ENCODE measurements at places on chromosomes 12 and 14. TPM values are rescaled to one million over a fixed set of nuclear protein-coding genes. Genes with fewer than 3 reads are reported as not detected.

DNA sequence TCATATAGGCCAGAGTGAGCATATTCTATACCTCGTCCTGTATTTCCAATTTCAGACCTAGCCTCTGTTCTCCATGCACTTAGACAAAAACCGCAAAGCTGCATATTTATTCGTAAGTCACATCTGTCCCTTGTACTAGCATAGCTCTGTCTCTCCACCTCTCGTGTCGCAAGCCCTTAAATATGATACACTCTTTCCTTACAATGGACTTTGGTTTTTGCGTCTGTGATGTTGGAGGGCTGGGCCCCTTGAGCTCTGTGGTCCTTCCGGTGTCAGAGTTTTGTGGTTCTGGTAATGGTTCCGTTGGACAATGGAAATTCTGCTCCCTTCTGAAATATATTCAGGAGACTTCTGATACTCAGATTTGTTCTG lies 11.3 kb downstream of the PRKCH start:
- no peak overlapping the region for H3K27ac ChIP-seq
- no peaks in the 10 kb centered on the region for H3K36me3 ChIP-seq
- DNase-seq, result no peak
- no peaks in the 10 kb centered on the region for H3K4me1 ChIP-seq

GRCh38 chr14:89015016-89015415 lies 190.6 kb downstream of the TTC8 start:
- no peaks in the 10 kb centered on the region for H3K4me1 ChIP-seq
- no peaks in the 10 kb centered on the region for H3K36me3 ChIP-seq
- no peak overlapping the region for H3K4me3 ChIP-seq
- no peak overlapping the region for H3K27ac ChIP-seq

The LRP1-AS gene
- total RNA-seq, result not detected

DNA sequence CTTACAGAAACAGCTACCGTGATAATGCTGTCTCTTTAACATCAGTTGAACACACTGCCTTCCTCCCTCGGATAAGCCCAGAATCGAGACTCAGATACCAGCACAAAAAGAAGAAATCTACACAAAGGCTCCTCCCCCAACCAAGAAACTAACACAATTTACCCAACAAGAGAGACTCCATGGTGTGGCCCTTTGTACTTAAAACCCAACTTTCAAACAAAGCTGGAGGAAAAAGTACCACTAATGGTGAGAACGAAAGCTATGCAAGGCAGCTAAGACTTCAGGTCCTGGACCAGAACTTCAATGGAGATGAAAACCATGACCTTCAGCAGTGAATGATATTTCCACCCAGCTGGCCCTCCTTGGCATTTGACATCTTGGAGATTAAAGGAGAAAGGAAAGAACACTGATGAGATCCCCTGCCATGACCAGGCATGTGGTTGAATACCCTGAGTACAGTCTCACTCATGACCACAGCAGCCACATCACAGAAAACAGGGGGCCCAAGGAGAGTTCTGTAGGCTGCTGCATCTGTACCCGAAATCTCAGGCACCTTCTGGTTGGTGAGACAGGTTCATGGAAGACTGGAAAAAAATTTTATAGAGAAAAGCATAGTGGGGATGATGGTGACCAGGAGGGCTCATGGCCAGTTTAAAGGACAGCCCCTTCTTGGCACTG lies 36.7 kb downstream of the RBM19 start:
- H3K36me3 ChIP-seq, result peaks cover 67% of the 10 kb centered on the region
- no peak overlapping the region for H3K4me3 ChIP-seq
- H3K4me1 ChIP-seq, result no peaks in the 10 kb centered on the region
- H3K27me3 ChIP-seq, result no peaks in the 10 kb centered on the region
- no peak for DNase-seq

- peak overlapping the region; percentile 60 for H3K4me3 ChIP-seq
- peak; percentile 100 for DNase-seq
- H3K36me3 ChIP-seq, result peaks cover 15% of the 10 kb centered on the region
- H3K27ac ChIP-seq, result peak overlapping the region; percentile 98
- no peaks in the 10 kb centered on the region for H3K27me3 ChIP-seq
Measured at GRCh38 chr12:124518051-124518932, 49.1 kb downstream of the NCOR2 start.

DNA sequence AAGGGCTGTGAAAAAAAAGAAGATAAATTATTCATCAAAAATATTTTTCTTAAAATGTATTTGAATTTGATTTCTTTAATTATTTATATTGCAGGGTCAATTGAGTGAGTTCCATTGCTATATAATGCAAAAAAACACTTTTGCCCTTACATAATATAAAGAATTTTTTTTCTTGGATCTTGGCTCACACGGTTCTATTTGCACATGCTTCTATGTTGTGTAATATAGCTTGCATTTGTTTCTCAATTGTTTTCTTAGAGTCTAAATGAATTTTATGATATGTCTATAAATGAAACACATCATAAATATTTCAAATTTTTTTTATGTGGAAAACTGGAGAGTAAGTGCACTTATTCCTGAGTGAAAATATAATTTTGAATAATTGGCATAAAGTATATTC lies 694.2 kb downstream of the SLC6A15 start:
- H3K36me3 ChIP-seq, result no peaks in the 10 kb centered on the region
- no peak for DNase-seq
- H3K27me3 ChIP-seq, result no peaks in the 10 kb centered on the region
- H3K4me3 ChIP-seq, result no peak overlapping the region

The SIX4 gene
- total RNA-seq, result 1.7 TPM

DNA sequence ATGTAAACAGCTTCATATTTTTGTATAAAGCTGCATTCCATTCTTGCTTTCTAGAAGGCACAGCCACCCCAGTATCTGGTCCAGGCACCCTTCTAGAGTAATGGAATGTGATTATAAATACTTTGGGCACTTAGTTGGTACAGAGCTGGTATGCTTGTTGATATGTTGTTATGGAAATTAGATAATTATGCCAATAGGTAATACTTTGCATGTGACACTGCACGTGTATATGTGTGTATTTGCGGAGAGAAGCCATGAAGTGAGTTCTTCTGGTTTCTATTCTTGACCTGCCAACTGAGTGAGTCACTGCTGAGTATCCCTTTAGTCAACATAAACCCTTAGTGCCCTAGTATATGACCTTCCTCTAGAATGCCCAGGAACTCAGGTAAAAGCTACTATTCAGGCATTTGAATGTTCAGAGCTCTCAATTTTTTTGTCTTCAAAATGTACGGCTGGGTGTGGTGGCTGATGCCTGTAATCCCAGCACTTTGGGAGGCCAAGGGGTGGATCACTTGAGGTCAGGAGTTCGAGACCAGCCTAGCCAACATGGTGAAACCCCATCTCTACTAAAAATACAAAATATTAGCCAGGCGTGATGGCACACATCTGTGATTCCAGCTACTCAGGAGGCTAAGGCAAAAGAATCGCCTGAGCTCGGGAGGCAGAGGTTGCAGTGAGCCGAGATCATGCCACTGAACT lies 6.2 kb upstream of the TCP11L2 start:
- H3K27me3 ChIP-seq, result no peaks in the 10 kb centered on the region
- no peaks in the 10 kb centered on the region for H3K36me3 ChIP-seq
- DNase-seq, result no peak
- no peak overlapping the region for H3K4me3 ChIP-seq
- H3K27ac ChIP-seq, result no peak overlapping the region

The ERBB3 gene
- total RNA-seq, result 13.9 TPM

DNA sequence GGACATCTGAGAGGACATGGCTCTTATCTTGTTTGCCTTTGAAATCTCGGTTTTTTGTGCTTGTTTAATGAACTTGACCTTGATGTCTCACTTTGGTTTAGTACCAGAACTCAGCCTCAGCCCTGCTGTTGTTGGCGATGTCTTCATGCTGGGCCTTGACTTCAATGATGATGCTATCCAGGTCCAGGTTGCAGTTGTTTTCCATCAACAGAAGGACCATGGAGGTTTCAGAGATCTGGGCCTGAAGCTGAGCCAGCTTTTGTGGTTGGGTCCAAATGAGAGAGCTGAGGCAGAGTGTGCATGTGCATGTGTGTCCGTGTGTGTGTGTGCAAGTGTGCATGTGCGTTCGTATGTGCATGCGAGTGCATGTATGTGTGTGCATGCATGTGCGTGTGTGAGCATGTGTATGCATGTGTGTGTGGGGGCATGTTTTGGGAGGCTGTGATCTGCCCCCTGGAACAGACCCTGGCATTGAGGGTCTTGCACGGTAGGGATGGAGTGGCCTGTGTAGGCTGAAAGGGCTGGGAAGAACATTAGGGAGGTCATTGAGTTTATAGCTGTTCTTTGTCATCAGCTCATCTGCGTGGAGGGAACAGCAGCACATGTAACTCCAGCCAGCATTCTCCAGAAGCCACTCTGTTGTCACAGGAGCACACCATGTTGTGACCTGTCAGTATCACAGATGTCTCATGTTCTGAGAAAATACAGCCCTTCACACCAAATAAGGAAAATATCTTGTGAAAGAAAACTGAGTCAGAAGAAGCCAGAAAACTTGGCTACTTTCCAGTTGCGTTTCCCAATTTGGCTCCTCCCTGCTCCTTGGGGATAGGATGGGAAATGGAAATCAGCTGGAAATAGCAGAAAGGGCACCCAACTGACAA lies 10.0 kb upstream of the KRT82 start:
- H3K4me1 ChIP-seq, result peaks cover 14% of the 10 kb centered on the region
- H3K4me3 ChIP-seq, result no peak overlapping the region
- H3K27me3 ChIP-seq, result no peaks in the 10 kb centered on the region
- no peak for DNase-seq

DNA sequence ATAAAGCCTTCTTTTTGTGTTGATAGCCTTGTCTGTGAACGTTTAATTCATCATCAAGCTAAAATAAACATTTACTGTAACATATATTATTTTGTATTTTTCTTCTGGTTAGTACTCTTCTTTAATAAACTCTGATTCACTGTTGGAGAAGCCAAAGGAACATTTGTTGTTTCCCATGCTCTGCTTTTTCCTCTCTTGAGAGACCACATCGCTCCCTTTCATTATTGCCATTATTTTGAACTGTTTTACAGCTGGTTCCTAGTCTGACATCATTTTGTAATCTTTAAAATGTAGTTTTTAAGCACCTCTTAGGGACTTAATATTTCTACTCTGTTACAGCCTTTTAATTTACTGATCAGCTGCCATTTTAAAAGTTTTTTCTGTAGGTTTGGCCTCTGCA lies 301.8 kb downstream of the NPAS3 start:
- H3K27ac ChIP-seq, result no peak overlapping the region
- no peaks in the 10 kb centered on the region for H3K27me3 ChIP-seq

GRCh38 chr12:15716581-15716980 lies 72.6 kb downstream of the EPS8 start:
- peaks cover 4% of the 10 kb centered on the region for H3K4me1 ChIP-seq
- no peaks in the 10 kb centered on the region for H3K27me3 ChIP-seq
- no peak overlapping the region for H3K27ac ChIP-seq
- no peaks in the 10 kb centered on the region for H3K36me3 ChIP-seq

DNA sequence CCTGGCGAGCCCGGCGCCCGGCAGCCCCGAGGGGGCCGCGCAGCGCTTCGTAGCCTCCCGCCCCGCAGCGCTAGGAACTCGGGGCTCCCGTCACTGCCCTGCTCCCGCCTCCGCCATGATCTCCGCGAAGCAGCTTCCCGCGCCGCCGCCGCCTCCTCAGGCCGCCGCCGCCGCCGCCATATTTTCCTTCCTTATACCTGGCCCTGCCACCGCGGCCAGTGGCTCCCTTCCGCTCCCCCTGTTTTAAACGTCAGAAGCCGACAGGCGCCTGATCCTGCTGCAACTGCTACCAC lies 286 bp downstream of the PPP4R3A start:
- peak; percentile 92 for DNase-seq
- H3K4me3 ChIP-seq, result peak overlapping the region; percentile 86
- peak overlapping the region; percentile 98 for H3K27ac ChIP-seq

The RNASE1 gene
- total RNA-seq, result 270 TPM

GRCh38 chr14:75700295-75700694 lies 39.2 kb downstream of the TTLL5 start:
- H3K36me3 ChIP-seq, result peaks cover 25% of the 10 kb centered on the region
- H3K27me3 ChIP-seq, result no peaks in the 10 kb centered on the region
- DNase-seq, result no peak

The PLBD1 gene
- total RNA-seq, result 18.7 TPM

- H3K4me3 ChIP-seq, result no peak overlapping the region
- no peak overlapping the region for H3K27ac ChIP-seq
- no peaks in the 10 kb centered on the region for H3K36me3 ChIP-seq
Measured at GRCh38 chr12:105813201-105813600, 325.6 kb downstream of the NUAK1 start.

The NTS gene
- total RNA-seq, result not detected

The SLC41A2 gene
- total RNA-seq, result 25.0 TPM

DNA sequence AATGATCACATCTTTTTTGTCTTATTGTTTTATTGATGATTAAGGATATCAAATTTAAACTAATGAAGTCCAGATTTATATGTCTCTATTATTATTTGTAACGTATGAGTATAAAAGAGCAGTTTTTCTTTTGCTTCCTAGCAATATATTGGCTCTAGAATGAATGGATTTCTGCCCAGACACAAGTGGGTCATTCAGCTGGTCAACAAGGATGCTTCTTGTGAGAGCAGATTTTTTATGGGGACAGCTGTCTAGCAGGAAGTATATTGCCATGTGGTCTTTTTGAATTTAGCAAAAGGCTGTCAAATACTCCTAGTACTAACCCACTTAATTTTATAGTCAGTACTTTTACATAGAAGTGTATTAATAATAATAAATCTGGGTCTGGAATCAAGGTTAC lies 1071.1 kb upstream of the FLRT2 start:
- H3K4me3 ChIP-seq, result no peak overlapping the region
- no peaks in the 10 kb centered on the region for H3K27me3 ChIP-seq
- H3K4me1 ChIP-seq, result no peaks in the 10 kb centered on the region

GRCh38 chr14:104114421-104115130 lies 23.8 kb upstream of the KIF26A start:
- no peak for DNase-seq
- peaks cover 24% of the 10 kb centered on the region for H3K4me1 ChIP-seq
- H3K36me3 ChIP-seq, result no peaks in the 10 kb centered on the region
- no peak overlapping the region for H3K27ac ChIP-seq
- no peak overlapping the region for H3K4me3 ChIP-seq
- peaks cover 15% of the 10 kb centered on the region for H3K27me3 ChIP-seq

- H3K4me3 ChIP-seq, result no peak overlapping the region
- no peak for DNase-seq
- no peaks in the 10 kb centered on the region for H3K36me3 ChIP-seq
Measured at GRCh38 chr14:76348898-76349297, 27.0 kb upstream of the ESRRB start.

DNA sequence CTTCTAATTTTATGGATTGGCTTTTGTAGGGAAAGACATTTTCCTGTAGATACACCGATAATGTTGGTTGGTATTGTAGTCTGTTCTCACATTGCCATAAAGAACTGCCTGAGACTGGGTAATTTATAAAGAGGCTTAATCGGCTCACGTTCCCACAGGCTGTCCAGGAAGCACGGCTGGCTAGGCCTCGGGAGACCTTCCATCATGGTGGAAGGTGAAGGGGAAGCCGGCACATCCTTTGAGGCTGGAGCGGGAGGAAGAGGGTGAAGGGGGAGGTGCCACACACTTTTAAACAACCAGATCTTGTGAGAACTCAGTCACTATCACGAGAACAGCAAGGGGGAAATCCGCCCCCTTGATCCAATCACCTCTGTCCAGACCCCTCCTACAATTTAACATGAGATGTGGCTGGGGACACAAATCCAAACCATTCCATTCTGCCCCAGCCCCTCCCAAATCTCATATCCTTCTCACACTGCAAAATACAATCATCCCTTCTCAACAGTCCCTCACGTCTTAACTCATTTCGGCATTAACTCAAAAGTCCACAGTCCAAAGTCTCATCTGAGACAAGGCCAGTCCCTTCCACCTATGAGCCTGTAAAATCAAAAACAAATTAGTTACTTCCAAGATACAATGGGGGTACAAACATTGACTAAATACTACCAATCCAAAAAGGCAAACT lies 66.7 kb upstream of the EIF5 start:
- no peaks in the 10 kb centered on the region for H3K4me1 ChIP-seq
- DNase-seq, result no peak
- no peaks in the 10 kb centered on the region for H3K36me3 ChIP-seq
- no peak overlapping the region for H3K27ac ChIP-seq
